ENCODE measurements at places on chromosomes 12 and 14.

DNA sequence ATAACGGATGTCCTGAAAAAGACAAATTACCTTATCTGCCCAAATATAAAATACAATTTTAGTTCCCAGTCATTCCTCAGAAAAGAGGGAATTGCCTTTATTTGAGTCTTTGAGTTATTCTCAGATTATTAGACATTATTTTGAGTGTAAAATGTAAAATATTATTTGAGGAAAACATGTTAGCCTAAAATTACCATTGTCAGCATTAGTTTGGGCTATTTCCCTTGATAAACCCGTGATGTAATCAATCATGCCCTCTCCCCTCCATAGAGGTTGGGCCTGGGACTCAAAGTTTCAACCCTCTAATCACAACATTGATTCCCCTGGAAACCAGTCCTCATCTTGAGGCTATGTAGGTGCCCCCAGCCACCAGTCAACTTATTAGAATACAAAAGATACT is 213.4 kb downstream of the NUBPL start:
- no peak for DNase-seq

GRCh38 chr12:120761519-120761934 is 35.9 kb downstream of the ACADS start:
- no peak for DNase-seq

- DNase-seq = no peak
These were observed 151.4 kb downstream of the KCNC2 start for GRCh38 chr12:75058228-75058627.

DNA sequence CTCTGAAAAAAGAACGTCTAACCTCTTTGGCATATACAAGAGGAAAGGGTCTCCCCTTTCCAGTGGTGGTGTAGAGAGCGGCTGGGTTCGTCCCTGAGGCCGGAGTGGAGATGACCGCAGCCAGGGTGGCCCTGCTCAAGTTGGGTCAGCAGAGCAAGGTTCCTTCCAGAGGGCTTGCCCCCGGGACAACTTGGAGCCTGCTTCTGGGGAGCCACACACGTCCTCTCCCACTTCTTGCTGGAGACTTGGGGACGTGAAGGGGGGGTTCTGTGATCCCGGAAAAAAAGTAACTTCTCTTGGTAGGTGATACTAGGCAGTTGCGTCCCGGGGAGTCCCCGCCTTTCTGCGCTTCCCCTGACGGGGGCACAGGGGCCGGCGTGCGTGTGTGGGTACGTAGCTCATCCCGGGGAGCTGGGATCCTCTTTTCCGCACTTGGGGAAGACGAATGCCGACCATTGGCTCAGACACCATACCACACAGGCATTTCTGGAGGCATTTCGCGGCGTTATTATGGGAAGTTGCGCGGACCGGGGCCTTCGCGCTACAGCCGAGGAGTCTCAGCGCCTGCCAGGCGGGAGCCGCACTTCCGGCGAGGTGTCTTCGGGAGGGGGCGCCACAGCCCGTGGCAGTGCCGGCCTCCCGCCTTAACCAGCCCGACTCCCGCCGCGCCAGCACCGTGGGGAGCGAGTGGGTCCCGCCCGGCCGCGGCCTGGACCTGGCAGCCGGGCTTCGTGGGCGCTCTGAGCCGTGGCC is 14.8 kb upstream of the PAX9 start:
- DNase-seq = no peak

DNA sequence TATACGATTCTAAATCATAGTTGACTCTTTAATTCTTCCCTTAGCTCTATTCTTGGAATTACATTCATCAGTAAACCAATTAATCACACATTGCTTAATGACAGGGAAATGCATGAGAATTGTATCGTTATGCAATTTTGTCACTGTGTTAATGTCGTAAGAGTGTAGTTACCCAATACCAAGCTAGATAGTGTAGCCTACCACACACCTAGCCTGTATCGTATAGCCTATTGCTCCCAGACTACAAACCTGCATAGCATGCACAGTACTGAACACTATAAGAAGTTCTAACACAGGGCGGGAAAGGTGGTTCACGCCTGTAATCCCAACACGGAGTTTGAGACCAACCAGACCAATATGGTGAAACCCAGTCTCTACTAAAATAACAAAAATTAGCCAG is 24.7 kb downstream of the HNRNPC start:
- no peak for DNase-seq

DNA sequence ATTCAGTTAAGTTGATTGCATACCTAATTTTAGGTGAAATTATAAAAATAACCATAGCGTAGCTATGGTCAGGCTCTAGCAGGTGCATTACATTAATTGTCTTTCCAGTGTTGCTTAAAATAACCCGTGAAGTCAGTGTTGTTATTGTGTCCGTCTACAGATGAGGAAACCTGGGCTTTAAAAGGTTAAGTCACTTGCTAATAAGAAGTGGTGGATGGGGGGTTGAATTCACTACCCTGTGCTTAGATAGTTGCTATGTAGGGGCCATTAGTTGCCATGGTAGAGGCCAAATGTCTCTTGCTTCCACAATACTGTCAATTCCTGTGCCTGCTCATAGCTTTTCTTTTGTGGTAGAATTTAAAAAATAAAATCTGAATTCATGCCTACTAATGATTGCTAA is 174.8 kb downstream of the PELI2 start:
- DNase-seq = no peak

GRCh38 chr14:95480887-95481226 is 35.6 kb downstream of the SYNE3 start:
- DNase-seq = no peak

DNA sequence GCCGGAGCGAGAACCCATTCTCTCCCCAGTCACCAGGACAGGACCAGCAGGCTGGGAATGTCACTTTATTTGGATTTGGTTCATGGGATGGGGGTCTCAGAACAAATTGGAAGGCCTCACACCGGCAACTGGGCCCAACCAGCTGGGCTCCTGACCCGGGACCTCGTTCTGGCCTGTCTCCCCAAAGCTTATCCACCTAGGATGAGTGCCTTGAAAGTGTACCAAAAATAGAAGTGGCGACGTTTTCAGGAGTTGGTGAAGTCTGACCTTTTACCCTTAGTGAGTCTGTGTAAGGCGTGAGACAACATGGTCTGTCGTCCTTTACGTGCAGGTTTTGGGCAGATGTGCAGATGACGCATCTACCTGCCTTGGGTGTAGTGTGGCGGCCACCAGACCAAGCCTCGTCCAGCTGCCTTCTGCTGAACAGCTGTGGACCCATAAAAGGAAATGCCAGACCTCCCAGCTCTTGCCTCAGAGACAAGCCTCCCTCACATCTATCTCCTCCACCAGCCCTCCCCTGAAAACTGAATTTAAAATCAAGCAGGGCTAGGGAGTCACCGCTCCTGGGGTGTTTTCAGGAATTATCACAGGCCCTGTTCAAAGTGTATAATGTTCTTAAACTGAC is 36.6 kb upstream of the CLMN start:
- DNase-seq = no peak

GRCh38 chr12:126747530-126748149 is 1519.3 kb upstream of the TMEM132C start:
- peak; percentile 50 for DNase-seq

- DNase-seq = no peak
These were observed 1.8 kb downstream of the CD63 start for GRCh38 chr12:55726971-55727370.

DNA sequence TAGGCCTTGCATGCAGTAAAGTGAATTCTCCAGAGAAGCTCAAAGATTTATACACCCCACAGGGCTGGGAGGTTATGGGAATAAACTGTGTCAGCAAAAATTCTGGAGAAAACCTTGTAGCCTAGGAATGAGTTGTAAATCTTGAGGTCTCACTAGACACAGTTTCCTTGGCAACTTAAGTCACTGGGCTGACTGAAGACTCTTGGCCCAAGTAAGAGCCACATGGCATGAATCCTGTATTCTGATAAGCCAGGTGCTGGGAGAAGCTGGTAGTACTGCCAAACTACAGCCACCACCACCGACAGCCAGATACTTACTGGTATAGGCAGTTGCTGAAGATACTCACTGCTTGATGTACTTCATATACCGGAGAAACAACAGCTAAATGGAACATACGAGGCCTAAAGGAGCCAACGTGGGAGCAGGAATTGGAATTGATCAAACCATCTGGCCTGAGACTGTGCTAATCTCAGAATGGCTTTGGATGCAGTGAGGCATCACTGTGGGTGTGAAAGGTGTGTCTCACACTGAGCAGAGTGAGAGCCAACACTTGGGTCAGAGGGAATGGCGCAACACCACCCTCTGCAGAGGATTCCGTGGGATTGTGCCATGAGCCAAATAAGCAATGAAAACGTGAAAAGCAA is 102.8 kb upstream of the TMCC3 start:
- no peak for DNase-seq

- DNase-seq = no peak
These were observed 47.3 kb upstream of the FOS start for GRCh38 chr14:75231320-75231719.

DNA sequence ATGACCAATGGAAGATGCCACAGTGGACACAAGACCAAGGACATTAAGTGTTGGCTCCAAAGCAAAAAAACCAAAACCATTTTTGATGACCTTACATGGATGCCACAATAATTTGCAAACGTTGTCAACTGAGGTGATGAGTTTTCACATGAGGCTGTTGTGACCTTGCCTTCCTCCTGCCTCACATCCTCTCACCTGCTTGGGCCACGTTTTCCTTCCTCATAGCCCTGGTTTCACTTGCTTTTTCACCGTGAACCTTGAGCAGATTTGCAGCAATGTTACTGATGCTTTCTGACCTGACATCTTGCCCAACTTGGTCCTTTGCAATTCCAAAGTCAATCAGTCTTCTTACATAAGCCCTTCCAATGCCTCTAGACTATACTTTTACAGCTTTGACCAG is 3.7 kb downstream of the KRT6B start:
- no peak for DNase-seq

GRCh38 chr12:121278169-121279070 is 18.1 kb downstream of the CAMKK2 start:
- DNase-seq = no peak

DNA sequence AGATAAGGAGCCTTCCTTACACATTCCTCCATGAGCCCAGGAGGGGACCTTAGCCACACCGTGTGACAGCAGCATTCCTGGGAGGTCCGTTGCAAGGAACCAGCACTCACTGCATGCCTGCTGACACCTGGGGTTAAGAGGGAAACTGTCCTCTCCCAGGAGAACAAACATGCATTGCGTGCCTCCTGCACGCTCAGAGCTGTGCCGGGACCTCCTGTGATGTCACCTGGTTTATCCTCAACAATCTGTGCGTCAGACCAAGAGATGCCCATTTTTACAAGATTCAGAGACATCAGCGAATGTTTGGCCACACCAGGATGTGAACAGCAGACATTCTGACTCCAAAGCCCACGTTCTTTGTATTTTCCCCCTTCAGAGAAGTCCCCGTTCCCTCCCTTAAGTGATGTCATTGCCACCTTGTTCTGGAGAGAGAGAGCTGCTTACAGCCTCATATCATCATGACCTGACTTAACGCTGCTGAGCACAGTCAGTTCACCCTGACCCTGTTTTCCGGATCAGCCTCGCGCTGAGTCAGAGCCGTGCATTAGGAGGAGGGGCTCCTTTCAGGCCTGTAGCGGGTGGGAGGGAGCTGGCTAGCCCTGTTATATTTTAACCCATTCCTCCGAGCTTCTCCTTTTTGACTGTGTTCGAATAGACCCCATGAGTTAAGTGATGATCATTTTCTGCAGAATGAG is 36.2 kb downstream of the TMEM120B start:
- DNase-seq = no peak

DNA sequence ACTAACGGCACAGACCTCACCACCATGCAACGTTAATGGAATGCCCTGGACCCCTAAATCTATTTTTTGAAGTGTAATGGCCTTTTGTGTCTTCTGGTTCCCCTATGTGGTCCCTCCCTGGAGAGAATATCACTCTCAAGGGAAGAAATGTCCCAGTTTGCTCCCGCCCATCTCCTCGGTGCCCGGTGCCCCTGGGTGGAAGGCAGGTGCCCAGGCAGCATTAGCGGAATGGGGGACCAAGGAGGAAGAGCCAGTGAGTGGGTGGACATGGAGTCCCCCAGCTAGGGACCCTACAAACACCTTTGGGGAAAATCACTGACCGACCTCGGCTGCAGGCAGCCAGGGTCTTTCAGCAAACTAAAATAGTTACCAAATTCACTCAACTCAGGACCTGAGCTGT is 212.1 kb upstream of the RTL1 start:
- no peak for DNase-seq

DNA sequence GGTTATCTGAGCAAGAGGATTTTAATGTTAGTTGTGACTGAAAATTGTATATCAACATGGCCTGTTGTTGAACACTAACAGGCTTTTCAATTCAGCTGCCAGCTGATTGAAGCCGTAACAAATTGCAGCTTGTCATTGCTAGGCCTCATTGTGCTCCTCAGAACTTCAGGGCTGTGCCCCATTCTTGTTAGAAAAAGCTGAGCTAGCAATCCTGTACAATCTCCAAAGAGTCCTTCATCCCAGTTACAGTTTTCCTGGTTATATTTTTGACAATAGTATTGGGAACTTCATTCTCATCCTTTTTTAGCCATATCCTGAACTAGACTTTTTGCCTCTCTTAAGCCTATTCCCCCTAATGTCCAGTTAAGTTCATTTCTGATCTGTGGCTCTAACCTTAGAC is 564.1 kb upstream of the ATXN7L3B start:
- no peak for DNase-seq

DNA sequence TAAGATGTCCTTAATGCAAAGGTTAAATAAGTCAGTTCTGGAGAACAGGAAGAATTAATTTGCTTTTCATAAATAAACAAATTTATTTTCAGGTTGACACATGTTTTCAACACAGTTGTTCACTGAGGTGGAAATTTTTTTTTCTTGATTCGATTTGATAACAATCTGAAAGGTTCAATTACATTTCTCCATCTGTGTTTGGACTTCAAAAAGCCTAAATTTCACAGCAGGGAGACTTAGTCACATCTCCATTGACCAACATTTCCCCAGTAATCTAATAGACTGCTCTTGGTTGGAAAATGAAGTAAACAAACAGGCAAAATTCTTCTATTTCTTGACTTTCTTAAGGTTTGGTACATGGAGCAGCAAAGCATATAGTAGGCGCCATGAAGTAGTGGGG is 134.9 kb upstream of the CPNE8 start:
- no peak for DNase-seq

- DNase-seq = no peak
These were observed 55.0 kb upstream of the BICD1 start for GRCh38 chr12:32051511-32052211.

GRCh38 chr14:69803753-69804152 is 6.7 kb upstream of the SLC10A1 start:
- DNase-seq = no peak

All from stimulated activated CD4-positive, alpha-beta T cell treated with anti-CD3 and anti-CD28 coated beads, Interleukin-12 subunit alpha, Interleukin-12 subunit beta, amount 100 ng/mL, for 24 hours (primary cell).